ENCODE measurements at places on chromosomes 6 and 20.

- DNase-seq, result no peak
These were observed 301.1 kb downstream of the TAF4 start for GRCh38 chr20:61764471-61765025.

DNA sequence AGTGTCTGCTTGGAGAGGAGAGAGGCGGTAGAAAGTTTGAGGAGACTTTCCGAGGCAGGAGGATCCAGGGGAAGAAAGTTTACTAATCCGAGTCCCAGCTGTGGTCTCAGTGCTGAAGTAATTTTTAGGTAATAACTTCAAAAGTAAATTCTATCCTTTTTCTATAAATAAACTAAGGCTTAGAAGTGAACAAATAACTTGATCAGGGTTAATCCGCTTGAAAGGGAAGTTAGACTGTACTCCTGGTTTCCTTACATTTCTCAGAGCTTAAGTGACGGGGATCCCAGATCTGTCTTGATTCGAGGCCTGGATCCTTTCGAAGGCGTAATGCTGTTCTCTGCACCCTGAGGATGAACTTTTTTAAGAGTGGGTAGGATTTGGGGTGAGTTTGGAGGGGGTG lies 2.6 kb downstream of the STK35 start:
- no peak for DNase-seq

- DNase-seq, result no peak
These were observed 27.9 kb upstream of the CCR6 start for GRCh38 chr6:167094820-167095637.

DNA sequence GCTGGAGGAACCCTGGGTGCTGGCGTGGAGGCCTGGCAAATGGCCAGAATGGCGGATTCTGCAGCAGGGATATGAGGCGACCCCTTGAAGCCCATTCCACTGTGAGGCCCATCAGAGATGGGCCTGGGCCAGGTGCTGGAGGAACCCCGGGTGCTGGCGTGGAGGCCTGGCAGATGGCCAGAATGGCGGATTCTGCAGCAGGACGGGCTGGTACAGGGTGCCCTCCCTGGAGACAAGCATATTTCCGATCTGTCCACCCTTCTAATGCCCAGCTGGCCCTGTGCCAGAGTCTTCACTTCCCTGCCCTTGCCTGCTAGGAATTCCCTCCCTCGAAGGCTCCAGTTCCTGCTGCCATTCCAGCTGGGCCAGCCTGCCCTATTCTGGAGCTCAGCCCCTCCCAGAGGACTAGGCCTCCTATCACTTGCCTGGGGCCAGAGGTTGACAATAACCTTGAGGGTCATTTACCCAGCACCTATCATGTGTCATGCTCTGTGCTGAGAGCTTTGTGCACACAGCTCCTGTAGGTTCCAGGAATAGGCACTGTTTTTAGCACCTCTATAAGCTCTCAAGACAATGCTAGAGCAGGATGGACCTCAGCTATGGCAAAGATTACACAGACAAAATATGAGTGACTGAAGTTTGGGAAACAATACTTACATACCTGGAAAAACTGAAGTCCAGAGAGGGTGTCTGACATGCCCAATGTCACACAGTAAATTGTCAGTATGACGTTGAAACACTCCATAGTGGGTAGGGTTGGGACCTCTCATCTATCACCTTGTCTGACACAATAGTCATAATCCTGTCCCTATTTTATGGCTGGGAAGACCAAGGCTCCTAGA lies 21.4 kb downstream of the SUN5 start:
- DNase-seq, result no peak

DNA sequence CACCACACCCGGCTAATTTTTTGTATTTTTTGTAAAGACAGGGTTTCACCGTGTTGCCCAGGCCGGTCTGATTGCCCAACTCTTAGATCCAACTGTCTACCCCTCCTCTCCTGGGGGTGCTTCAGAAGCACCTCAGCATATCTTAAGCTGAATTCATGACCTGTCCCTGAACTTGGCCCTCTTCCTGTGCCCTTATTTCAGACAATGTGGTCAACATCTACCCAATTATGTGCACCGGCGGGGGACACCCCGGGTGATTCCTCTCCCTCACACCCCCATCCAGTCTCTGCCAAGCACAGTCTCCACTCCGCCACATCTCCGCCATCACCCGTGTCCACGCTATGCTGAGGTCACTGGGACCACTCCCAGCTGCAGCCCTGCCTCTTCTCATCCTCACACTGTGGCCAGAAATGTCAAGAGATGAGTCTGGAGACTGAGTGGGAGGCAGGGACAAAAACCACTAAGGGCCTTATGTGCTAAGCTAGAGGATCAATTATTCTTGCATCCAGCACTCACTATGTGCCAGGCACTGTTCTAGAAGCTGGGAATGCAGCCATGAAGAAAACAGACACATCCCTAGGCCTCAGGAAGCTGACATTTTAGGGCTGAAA lies 111.9 kb downstream of the ARMC2 start:
- DNase-seq, result no peak

DNA sequence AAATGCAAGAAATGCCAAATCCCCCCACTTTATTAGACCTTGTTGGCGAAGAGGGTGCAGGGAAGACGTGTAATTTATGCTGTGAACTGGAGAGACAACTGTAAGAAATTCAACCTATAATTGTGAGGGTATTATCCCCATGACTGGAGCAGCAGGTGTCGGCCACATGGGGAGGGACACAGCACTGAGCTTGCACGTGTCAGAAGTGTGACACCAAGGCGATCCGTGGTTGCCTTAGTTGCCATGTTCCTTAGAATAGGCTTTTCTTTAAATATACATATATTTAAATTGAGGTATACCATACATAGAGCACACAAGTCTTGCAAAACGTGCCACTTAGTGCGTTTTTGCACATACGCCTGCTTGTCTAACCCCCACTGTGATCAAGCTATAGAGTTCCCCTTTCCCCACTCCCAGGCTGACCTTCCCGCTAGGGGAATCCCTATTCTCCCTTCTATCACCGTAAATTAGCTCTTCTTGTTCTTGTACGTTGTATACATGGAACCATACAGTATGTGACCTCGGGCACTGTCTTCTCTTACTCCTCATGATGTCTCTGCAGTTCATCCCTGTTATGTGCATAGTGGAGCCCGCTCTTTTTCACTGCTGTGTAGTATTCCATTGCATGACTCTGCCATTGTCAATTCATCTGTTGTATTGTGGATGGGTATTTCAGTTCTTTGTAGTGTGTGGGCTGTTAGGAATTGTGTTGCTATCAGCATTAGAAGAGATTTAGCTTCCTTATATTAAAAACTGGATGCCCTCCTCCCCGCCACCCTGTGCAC lies 81.6 kb upstream of the PMEPA1 start:
- DNase-seq, result no peak

DNA sequence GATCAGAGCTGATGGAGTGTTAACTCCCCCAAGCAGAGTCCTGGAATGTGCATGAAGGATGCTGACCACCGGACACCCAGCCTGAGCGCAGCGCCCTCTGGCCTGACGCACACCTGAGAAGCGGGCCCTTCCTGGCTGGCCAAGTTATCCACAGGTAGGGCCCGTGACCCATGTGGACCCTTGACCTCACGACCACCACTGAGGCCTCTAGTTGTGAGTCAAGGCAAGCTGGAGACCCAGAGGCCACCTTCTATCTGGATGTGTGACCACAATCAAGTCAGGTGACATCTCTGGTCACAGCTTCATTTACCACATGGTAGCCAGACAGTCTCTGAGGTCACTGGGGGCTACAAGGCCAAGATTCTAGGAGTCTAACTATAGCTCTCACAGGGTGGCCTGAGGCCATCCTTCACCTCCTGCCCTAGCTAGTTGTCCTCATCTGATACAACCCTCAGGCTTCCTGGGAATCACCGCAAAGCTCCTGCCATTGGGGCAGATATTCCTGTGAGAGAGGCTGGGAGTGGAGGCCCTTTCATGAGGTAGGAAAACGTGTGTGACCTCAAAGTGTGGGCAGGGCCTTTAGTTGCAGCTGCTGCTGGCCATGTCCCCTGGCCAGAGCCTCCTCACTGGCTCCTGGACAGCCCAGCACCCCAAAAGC lies 53.1 kb downstream of the DSTN start:
- DNase-seq, result no peak

DNA sequence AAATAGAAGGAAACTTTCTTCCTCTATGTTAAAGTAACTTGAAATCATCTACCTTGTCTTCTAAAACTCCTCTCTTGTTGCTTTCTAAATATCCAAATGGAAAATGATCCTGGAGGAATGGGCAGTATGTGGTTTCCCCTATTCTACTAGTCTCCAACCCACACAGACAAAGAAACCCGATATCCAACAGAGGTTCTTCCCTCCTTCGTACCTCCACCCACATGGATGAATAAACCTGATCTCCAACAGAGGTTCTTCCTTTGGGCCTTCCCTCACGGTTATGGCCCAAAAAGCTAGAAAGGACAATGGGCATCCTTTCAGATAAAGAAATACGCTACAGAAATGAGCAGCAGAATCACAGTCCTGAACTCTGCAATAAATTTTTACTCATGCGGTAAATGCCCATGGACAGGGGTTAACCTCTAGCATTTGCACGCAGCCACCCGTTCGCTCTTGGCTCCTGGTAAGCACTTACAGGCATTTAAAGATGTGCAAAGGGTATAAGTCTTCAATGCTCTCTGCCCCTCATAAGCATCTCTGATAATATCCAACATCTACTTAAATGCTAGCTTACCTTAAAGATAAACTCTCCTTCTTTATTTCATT lies 130.9 kb downstream of the GMPR start:
- DNase-seq, result no peak

DNA sequence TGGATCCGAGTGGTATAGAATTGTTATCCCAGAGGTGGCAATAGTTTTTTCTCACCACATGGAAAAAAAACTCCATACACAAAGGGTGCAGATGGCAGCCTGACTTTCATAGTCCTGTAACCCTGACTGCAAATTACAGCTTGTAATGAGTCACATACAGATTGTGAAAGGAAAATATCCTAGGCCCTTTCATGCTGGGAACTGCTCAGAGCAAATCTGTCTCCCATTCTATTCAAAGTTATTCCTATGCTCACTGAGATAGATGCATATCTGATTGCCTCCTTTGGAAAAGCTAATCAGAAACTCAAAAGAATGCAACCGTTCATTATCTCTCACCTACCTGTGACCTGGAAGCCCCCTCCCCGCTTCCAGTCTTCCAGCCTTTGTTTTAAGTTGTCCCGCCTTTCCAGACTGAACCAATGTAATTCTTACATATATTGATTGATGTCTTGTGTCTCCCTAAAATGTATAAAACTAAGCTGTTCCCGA lies 108.7 kb upstream of the MAP3K4 start:
- DNase-seq, result peak; percentile 52
